Stimulated activated naive CD4-positive, alpha-beta T cell treated with Interleukin-2 at 50 U/mL for 16 hours (primary cell): ENCODE measurements at places on chromosomes 7 and 10.
A peak's percentile ranks its signal among the peaks of the same experiment; 100 is the strongest.

GRCh38 chr10:70688828-70689227, 16.5 kb downstream of the ADAMTS14 start:
- DNase-seq, result no peak

DNA sequence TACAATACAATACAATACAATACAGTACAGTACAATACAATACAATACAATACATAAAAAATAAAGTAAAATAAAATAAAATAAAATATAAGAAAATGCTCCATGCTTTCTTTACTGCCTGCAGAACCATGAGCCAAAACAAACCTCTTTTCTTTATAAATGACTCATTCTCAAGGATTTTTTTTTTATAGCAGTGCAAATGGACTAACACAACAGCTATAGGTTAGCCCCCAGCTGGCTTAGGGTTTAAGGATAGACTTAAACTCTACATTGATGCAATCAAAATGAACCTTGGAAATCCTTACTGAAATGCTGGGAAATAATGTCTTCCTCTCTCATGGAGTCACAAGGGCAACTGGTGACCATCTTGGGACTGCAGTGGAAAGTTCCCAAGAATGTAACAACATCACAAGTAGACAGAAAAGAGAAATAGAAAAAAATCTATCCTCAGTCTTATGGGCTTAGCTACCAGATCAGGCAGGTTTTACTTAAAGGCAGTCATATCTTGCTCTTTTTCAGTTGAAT, 348.9 kb downstream of the ARL4A start:
- no peak for DNase-seq

DNA sequence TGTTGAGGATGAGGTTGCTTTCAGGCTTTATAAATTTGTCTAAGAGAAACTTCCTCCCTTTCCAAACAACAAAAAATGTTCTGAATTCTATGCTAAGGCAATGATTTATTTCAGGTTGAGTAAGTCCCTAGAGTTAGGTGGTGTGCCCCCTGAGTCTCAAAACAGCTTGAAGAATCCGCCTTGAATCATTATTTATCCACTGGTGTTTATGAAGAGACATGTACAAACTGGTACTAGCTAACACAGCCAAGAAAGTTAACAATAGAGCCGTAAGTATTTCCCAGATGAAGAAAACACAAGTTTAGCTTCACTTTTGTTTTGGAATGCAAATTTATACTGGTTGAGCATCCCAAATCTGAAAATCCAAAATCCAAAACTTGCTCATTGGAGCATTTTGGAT, 66.2 kb upstream of the SRPK2 start:
- DNase-seq, result no peak

DNA sequence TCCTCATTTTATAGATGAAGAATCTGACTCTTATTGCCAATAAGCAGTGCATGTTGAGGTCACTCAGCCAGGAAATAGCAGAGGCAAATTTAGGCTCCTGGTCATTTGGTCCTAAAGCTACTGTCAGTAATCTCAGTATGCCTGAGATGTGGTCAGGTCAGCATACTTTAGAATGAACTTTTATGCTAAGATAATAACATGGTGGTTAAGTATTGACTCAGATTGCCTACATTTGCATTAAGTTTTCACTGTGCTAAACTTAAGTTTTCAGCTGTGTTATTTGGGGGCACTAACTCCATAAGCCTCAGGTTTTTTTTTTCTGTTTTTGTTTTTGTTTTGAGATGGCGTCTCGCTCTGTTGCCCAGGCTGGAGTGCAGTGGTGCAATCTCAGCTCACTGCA, 35.9 kb upstream of the CCSER2 start:
- no peak for DNase-seq

GRCh38 chr7:66306243-66306642, 101.1 kb downstream of the TPST1 start:
- DNase-seq, result no peak

DNA sequence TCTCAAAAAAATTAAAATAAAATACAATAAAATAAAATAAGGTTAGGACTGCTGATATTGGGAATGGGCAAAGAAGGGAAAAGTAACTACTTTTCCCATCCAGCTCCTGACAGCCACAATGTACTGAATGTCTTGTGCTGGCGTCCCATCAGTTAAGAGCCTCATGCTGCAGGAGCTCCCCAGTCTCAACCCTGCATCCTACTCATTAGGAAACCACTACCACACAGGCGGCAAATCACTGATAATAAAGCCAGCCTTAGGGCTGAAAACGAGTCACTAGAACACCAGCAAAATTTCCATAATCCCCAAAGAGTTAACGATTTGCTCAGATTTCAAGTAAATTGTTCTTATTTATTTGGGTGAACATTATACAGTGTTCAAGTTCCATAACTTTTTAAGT, 4.3 kb downstream of the YWHAG start:
- DNase-seq, result no peak

DNA sequence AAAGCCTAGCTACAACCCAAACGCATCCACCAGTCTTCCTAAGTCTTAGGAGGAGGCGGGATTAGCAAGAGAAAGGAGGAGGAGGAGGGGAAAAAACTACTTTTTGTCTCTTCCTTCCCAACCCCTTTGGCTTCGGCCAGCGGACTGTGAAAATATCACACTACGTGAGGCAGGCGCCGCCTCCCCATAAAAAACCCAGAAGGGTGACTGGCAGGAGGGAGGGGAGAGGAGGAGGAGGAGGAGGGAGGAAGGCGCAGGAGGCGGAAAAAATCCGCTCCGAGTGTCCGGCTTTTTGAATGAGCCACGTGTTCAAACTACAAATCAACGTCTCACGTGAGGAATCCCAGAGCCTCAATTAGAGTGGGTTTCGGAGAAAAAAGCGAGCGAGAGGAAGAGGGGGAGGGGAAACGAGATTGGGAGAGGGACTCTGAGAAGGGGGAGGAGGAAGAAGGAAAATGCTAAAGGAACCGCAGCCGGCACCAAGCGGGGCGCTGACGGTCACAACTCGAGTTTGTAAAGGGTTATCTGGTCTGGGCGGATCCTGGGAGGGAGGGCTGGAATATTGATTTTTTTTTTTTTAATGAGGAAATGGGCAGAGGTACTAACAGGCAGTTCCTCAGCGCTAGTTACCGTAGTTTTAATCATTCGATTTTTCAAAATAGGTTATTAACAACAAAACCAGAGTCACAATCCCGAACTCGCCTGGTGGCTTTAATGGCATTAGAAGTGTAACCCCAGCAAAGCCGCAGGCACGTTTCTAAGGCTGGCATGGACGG, at the start of gene IGF2BP3:
Gene IGF2BP3 (minus strand): TSS at position 162 of the 776 bp plus-strand sequence. CDS start 381 bp downstream, outside the sequence.
- DNase-seq, result no peak

DNA sequence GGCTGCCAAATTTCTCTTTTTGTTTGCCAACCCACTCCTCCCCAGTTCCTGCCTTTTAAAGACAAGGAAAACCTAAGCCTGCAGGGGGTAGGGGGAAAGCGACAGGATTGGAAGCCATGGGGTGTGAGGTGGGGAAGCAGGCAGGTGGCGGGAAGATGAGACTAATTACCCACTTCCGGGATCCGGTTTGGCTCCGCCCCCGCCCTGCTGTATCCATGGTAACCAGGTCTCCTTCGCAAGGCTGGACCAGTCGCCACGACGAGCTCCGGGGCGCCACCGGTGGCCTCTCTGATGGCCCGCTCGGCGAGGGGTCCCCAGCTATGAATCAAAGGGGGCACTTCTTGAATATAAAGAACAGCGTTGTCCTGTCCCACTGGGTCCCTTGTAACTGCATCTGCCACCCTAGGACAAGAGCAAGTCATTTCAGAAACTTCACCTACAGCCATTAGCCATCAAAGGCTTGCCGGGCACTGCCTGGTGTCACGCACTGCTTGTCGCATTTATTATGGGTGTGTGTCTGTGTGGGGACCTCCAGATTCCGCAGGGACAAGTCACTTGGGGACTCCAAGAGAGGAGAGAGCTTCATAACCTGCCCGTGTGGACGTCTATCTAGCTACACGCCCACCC, 55.4 kb upstream of the LMTK2 start:
- peak; percentile 38 for DNase-seq

GRCh38 chr10:95646160-95646559, 10.4 kb downstream of the ALDH18A1 start:
- DNase-seq, result no peak

DNA sequence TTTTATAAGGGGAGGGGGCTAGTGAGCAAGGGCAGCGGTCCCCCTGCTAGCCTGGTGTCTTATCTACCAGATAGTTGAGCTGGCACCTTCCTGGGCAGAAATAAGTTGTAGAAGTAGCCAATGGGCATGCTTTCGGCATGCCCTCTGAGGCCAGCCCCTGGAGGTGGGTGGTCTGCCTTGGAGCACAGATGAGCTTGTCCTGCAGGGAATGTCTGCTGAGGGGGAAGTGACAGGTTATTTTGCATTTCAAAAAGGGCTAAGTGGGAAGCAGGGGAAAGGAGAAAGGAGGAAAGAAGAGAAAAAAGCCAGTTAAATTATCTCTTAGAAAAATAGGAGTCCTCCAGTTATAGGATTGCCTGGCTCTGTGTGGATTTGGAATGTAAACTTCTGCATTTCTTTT, 88.9 kb downstream of the GPR26 start:
- DNase-seq, result no peak

DNA sequence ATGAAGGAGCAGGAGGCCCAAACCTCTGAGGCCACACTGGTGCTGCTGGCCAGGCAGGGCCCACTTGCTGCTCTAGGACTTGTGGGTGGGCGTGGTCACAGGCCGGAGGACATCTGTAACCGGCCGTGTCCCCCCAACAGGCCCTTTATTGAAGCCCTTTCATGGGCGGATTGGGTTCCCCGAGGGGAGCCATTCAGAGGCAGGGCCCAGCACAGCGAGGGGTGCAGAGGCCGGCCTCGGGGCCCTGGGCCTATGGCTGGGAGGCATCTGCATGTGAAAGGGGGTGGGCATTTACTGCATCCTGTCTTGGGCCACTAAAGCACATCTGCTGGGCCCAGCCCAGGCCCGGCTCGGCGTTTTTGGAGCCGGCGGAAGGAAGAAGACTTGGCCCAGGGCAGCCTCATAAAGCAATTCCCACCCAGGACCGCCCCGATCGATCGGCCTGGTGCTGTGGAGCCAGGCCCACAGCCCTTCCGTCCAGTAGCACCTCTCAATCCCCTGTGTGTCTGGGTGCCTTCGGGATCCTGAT, 8.4 kb downstream of the LHPP start:
- no peak for DNase-seq

DNA sequence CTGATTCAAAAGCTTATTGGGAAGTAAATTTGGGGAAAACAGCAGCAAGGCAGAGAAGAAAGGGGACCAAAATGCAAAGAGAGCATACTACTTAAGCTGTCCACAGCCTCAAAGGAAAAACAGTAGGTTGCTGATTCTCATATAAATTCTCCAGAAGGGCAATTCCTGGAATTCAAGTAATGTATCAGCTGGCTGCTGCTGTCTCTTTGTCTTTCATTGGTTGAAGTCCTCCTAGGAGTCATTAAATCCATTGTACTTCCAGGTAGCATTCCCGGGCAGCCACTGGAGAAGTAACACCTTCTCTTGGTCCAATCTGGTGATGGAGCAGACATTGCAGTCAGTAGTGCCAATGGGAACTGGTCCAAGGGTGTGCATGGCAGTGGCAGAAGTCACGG, 22.7 kb downstream of the BET1 start:
- DNase-seq, result no peak

DNA sequence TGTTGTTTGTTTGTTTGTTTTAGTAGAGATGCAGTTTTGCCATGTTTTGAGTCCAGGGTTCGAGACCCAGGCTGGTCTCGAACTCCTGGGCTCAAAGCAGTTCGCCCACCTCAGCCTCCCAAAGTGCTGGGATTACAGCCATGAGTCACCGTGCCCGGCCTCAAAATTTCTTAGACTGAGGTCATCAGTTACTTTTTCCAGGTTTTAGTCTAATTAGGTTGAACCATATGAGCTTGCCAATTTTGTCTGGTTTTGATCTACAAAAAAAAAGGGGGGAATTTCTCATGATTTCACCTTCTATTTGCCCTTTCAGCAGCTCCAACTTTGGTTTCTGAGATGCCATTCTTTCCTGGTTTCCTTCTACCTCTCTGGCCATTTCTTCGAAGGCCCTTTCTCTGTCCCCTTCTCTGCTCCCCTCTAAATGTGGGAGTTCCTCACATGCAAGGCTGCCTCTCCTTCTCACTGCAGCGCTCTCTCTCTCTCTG, 5.5 kb downstream of the CUEDC2 start:
- DNase-seq, result no peak

DNA sequence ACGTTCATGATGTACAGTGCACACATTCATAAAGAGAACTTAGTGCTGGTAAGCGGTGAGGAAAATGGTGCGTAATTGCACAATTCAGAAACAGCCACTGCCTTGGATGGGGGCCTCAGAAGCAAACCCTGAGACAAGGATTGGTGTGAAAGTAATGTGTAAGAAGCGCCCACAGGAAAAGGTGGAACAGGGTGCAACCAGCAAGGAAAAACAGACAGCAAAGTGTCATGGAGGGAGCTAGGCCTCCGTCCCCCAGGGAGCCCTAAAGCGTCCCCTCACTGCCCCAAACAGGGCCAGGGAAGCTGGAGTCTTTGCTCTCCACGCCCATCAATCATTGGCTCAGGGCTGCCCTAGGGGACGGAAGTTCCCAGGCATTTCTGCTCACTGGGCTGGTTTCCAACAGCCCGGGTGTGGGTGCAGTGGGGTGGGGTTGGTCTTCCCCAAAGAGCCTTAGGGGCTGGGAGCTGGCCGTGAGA, 9.6 kb upstream of the C10orf105 start:
- no peak for DNase-seq

- no peak for DNase-seq
These were observed 9.0 kb upstream of the UCN3 start for GRCh38 chr10:5355594-5356301.
